ENCODE measurements at places on chromosomes 12 and 14.

DNA sequence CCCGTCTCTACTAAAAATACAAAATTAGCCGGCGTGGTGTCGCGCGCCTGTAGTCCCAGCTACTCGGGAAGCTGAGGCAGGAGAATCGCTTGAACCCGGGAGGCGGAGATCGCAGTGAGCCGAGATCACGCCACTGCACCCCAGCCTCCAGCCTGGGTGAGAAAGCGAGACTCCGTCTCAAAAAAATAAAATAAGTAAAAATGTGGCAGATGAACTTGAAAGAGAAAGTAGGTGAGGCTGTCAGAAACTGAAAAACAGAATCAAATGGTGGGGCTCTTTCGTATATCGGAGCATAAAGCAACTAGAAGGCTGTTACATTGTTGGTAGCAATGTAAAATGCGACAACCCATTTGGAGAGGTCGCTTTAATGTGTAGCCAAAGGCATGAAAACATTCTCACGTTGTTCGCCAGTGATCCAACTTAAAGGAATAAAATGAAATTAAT, 767 bp upstream of the CCNT1 start:
- no peak for DNase-seq

- no peak for DNase-seq
These were observed 216.3 kb downstream of the SLC6A15 start for GRCh38 chr12:84696281-84696680.

- DNase-seq, result no peak
These were observed 874.9 kb downstream of the NRXN3 start for GRCh38 chr14:79044894-79045624.

DNA sequence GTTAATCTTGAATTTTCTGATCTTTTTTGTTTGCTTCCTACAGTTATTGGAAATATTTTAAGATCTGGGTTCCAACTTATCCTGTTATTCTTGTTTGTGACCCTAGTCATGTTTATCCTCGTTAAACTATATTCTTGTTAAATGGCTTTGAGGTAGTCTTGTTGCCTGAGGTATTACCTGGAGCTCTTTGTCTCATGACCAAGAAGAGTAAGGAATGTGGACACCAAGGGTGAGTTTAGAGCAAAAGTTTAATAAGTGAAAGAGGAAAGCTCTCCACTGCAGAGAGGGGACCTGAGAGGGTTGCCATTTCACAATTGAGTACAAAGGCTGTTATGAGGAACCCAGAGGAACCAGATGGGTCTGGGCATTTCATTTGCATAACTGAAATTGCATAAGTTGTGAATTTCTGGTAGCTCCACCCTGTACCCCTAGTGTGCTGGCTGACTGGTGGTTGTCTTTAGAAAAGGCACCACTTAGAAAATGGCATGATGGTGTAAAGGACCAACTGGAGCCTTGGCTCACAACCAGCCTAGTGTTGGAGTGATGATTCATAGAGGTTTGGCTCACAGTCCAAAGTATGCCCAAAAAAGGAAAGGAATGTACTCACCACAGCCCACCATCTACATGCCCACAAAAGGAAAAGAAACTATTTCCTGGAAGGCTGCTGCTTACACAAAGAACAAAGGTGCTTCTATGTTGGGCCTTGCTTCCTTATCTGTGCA, 36.7 kb upstream of the RESF1 start:
- no peak for DNase-seq

DNA sequence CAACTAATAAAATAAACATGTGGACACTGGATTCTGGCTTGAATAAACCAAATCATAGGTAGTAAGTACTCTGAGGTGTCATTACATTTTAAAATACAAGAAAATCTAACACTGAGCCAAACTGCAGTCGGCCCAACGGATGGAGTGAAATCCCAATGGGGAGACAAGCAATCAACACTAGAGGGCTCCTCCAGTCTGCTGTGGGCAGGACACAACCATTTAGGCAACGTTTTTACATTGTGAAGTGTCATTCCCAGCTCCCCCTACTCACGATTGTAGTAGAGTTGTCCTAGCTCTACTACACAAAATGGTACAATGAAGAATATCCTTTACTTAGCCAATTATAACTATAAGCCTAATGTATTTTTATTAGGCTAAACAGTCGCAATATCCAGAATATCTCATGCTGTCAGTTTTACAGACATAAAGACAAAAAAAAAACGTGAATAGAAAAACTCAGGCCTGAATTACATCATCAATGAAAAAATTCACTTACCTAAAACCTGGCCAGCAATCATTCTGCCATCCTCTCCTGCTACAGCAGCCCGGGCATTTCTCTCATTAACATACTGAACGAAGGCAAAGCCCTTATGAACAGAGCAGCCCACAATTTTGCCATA, 35.7 kb downstream of the HNRNPC start:
- DNase-seq, result no peak

- DNase-seq, result no peak
These were observed 142.8 kb upstream of the FLRT2 start for GRCh38 chr14:85387181-85387580.

DNA sequence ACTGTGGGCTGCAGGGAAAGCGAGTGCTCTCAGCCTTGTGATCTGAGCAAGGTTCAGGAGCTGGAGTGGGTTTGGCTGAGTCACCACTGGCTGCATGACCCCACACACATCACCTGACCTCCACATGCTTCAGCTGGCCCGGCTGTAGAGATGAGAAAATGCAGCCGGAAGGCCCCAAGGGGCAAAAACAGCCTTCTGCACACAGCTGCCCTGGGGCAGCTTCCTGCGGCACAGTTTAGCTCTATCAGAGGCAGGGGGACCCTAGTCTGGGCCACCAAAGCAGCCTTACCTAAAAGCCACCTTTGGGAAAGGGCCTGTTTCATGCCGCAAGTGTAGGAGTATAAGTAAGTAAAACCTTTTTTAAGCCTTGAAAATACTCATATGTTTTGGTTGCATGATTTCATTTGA, 123.3 kb downstream of the SSPN start:
- no peak for DNase-seq

DNA sequence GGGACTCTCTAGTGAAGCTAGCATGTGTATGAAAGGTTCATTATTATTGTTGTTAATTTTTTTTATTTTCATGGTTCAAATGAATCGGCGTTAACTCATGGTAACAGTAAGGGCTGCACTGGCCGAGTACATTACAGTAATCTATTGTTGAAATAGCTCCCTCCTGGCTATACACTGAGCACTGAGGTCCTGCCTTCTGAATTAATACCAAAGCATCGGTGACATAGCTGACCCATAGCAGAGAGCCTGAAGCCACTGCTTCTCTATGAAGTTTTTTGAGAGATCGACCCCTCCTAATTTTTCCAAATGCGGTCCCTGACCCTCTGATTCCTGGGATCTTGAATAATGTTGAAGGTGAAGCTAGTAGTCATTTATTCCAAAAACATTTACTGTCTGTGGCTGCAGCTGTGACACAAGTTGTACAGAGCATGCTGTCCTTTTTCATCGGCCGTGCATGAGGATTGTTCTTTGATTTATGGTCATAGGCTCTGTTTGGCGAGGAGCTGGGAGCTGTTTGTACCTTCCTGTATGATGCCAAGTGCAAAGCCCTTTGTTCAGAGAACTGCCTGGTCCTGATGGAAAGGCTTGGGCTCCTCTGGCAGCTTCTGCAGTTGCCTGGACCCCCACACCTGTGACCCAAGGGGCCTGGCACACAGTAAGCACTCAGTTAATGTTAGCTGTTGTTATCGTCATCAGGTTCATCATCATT, 486.5 kb downstream of the EGLN3 start:
- no peak for DNase-seq

GRCh38 chr14:28382444-28383190, 384.0 kb upstream of the FOXG1 start:
- DNase-seq, result no peak

DNA sequence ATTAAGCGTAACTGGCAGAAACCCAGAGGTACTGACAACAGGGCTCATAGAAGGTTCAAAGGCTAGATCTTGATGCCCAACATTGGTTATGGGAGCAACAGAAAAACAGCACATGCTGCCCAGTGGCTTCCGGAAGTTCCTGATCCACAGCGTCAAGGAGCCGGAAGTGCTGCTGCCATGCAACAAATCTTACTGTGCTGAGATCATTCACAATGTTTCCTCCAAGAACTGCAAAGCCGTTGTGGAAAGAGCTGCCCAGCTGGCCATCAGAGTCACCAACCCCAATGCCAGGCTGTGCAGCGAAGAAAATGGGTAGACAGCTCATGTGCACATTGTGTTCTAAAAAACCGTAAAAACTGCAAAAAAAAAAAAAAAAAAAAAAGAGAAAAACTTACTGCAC, 192.3 kb downstream of the MON2 start:
- DNase-seq, result no peak

GRCh38 chr14:56532546-56532945, 47.1 kb upstream of the TMEM260 start:
- no peak for DNase-seq

GRCh38 chr14:65959563-65960024, 526.6 kb upstream of the CCDC196 start:
- no peak for DNase-seq

DNA sequence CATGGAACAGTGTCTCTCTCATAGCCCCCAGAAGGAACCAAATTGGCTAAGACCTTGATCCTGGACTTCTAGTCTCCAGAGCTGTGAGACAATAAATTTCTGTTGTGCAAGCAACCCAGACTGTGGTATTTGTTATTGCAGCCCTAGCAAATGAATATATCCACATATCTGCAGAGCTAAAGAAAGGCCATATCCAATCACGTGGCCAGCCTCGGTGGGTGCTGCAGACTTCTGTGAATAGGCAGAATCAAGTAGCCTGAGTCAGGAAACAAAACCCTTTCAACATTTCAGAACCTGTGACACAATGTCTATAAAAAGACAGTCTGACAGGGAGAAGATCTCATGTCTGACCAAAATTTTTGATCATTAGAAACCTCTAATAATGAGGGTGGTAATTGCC, 71.0 kb upstream of the CPM start:
- DNase-seq, result no peak

DNA sequence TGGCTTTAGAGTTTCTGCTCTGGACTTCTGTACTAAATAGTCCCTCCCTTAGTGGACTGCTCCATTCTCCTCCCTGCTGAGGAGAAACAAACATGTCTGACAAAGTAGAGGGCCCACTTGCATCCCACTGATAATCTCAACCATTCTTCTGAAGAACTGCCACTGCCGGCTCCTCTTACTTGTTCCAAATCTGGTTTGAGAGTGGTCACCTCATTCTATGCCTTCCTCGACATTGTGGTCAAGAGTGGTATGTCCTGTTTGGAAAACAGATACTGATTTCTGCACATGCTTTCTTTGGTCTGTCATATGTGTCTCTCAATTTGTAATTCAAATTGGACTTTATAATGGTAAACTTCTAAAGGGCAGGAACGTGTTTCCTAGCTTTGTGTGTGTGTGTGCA, 36.3 kb upstream of the PLEKHA5 start:
- DNase-seq, result no peak

GRCh38 chr12:57165741-57166140, 18.3 kb upstream of the LRP1-AS start:
- DNase-seq, result no peak

GRCh38 chr12:78439666-78440065, 424.9 kb upstream of the SYT1 start:
- no peak for DNase-seq

DNA sequence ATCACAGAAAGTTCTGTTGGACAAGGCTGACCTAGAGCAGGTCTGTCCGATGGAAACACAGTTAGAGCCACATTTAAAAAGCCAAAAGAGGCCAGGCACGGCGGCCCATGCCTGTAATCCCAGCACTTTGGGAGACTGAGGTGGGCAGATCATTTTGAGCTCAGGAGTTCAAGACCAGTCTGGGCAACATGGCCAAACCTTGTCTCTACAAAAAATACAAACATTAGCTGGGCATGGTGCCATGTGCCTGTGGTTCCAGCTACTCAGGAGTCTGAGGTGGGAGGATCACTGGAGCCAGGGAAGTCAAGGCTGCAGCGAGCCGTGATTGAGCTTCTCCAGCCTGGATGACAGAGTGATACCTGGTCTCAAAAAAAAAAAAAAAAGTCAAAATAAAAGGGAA, 14.9 kb downstream of the UBE3B start:
- DNase-seq, result no peak

- DNase-seq, result no peak
These were observed 89.4 kb downstream of the GALNT8 start for GRCh38 chr12:4809449-4810218.

DNA sequence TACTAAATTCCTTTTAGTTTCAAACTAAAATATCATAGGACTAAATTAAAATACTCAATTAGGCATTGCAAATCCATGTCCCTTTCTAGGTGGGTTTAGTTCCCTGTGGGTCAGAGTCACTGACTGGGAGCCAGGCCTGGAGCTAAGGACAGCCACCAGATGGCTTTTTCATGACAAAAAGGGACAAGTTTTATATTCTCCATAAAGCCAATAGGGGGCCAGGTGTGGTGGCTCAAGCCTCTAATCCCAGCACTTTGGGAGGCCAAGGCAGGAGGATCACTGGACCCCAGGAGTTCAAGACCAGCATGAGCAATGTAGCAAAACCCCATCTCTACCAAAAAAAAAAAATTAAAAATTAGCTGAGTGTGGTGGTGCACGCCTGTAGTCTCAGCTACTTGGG, 35.4 kb upstream of the EIF5 start:
- DNase-seq, result no peak

DNA sequence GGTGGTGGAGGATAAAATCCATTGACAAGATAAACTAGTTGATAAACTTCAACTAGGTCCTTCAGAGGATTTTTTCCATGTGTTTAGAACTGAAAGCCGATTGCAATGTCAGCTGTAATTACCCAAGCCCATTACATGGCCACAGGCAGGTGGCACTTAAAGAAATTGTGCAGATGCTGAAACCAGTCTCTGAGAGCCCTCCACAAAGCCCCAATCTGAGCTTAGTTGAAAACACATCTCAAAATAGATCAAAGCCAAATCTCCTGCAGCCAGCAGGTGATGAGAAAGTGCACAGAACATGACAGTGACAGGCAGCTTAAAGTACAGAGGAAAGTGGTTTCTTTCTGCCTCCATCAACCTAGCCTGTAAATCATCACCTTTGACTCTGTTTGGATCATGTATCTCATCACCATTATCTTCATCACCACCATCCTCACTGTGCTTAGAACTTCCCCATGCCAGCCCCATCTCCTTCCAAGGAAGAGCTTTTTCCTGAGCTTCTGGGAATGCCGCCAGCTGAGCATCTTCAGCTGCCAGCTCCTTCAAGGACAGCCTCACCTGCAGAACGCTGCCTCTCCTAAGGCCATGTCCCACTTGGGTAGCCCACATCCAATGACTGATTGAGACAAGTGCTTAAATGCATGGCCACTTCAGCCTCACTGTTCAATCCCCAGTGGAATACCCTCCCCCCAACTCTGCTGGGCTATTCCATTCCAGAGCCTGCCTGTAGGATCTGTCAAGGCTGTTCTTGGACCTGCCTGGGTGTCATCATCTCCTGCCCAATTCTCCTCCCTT, 219.5 kb upstream of the TMEM132C start:
- no peak for DNase-seq

- DNase-seq, result no peak
These were observed 1.5 kb upstream of the NANOG start for GRCh38 chr12:7787574-7788293.

GRCh38 chr12:54734196-54734950, 86.2 kb upstream of the DCD start:
- DNase-seq, result no peak
